Activated CD4-positive, alpha-beta T cell treated with anti-CD3 and anti-CD28 coated beads, Interleukin-2, amount 50 U/mL, for 48 hours (primary cell): ENCODE measurements at places on chromosomes 16 and 17.

- DNase-seq = no peak
Measured at GRCh38 chr16:81582655-81583441, 138.2 kb downstream of the CMIP start.

- DNase-seq = no peak
Measured at GRCh38 chr16:77064037-77064436, 127.0 kb upstream of the MON1B start.

DNA sequence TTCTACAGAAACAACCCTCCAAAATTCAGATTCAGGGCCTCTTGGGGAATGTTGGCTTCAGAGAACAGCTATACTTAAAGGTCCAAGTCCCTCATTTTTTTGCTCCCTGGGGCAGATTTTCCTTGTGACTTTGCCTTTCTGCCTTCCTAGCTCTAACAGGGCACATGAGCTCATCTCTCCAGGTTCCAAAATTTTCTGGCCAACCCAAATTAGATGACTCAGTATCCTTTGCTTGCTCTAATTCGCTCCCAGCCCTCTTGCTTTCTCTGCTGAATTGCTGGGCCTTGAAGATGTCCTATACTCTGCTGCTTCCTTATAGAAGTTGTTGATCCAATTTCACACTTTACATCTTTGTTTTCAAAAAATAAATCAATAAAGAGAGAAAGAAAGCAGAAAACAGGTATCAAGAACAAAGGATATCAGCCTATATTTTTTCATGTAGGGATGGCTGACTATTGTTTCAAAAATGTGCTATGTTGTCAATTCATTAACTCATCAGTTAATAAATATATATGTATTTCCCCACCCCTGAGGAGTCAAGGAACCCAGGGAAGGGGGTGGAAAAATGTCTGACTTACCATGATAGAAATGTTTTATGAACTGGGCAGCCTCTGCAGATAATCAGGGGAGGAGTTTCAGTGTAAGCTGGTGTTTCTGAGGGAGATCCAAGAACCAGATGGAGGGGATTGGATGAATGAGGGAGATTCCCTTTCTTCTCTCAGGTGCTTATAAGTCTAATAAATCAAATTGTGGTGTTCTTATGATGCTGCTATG is 1.0 kb upstream of the KRTAP4-2 start:
- no peak for DNase-seq

DNA sequence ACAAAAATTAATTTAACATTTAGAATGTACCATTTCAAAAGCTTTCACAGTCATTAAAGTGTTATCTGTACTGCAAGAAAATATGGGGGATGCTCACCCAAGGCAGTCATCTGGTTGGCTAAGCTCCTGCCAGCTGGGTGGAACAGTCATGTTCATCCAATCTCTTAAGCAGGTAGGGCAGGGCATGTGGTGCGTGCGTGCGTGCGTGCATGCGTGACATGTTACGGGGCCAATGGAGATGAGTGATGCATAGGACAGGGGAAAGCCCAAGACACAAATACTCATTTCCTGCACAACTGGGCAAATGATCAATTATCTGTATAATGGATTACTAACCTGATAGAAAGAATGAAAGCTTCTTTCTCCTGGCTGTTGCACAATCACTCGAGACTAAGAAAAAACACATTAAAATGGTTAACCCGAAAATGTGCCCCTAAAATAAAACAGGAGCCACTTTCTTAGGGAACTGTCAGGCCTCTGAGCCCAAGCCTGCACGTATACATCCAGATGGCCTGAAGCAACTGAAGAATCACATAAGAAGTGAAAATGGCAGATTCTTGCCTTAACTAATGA is 104.4 kb downstream of the MYO1D start:
- DNase-seq = no peak

DNA sequence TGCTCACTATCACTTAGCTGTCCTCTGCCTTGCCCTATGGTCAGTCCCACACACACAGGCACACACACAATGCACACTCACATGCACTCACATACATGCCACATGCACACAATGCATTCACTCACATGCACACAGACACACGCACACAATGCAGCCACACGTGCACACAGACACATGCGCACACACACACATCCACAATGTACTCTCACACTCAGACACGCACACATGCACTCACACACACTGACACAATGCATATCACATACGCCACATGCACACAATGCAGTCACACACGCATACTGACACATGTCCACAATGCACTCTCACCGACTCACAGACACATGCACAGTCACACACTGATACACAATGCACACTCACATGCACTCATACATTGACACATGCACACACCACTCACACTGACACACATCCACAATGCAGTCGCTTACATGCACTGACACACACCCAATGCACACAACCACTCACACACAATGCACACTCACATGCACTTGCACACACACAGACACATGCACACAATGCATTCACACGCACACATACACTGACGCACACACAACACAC is 99.7 kb downstream of the ENGASE start:
- DNase-seq = no peak

DNA sequence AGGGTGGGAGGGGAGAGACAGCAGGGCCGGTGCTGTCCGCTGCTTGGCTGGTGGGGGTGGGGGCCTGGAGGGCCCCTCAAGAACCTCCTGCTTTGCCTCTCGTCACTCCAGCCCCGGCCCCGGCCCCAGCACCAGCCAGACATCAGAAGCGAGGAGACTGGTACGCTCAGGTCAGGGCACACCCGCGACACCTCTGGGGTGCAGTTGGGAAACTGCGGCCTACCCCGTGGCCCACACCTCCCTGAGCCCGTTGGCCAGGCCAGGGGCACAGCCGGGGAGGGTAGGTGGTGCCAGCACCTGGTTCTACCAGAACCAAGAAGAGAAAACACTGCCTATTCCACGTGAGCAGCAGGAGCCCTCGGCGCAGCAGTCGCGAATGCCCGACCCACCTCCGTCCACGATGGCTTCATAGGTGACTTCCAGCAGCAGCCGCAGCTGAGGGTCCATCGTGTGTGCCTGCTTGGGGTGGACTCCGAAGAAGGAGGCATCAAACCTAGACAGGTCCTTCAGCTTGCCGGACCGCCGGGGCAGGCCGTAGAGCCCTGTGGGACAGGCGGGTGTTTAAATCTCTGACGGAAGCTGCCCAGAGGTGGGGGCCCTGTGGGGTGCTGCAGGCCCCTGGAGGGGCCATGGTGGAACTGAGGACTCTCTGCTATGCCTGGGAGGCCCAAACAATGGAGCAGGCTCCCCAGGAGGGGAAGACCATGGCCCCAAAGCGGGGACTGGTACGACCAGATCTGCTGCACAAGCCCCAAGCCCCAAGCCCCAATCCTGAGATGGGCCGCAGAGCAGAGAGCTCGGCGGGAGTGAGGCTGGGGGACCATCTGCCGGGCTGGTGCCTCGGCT is 2.9 kb downstream of the FASN start:
- DNase-seq = no peak

- DNase-seq = no peak
Measured at GRCh38 chr17:29010586-29010985, 4.8 kb upstream of the SEZ6 start.

GRCh38 chr16:11333010-11333409 is 12.2 kb upstream of the RMI2 start:
- DNase-seq = no peak

GRCh38 chr16:90020260-90020837 is 1.1 kb upstream of the DBNDD1 start:
- no peak for DNase-seq

- no peak for DNase-seq
Measured at GRCh38 chr17:60094754-60095153, 16.0 kb upstream of the HEATR6 start.
